ENCODE measurements at places on chromosomes 6 and 20.

GRCh38 chr20:49430320-49430719 is 52.1 kb downstream of the KCNB1 start:
- DNase-seq, result no peak

DNA sequence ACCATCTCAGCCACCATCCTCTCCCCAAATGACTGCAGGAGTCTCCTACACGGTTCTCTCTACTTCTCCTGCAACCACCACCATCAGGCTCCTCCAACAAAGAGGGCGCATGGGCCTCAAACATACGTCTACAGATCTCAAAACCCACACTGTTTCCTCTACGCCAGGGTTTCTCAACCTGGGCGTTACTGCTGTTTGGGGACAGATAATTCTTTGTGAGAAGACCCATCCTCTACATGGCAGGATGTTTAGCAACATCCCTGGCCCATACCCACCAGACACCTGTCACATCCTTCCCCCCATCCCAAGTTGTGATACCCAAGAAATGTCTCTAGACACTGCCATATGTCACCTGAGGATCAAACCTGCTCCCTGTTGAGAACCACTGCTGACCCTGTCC is 45.0 kb downstream of the ELMO2 start:
- no peak for DNase-seq

GRCh38 chr6:142934599-142934998 is 10.4 kb downstream of the HIVEP2 start:
- DNase-seq, result no peak

GRCh38 chr20:34701405-34702085 is 2.6 kb upstream of the TP53INP2 start:
- DNase-seq, result peak; percentile 49

- DNase-seq, result no peak
Observed at GRCh38 chr6:160132776-160133338, 11.2 kb downstream of the SLC22A1 start.

DNA sequence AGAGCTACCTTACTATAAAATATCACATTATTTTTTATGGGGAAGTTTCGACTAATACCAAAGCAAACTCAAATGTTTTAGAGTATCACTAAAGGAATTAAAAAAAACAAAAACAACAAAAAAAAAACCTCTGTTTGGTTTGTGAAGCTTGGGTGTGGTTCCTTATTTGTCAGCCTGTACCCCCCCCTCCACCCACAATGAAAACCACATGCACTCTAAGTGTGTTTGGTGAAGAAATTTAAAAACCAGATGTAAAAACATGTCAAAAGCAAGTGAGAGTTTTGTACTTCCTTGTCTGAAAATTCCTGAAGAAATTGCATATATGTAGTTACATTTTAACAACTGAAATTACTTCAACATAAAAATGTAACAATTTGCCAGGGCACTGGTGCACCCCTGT is 3.1 kb downstream of the STK38 start:
- DNase-seq, result no peak

GRCh38 chr20:14830466-14830865 is 493.1 kb upstream of the FLRT3 start:
- DNase-seq, result peak; percentile 3

DNA sequence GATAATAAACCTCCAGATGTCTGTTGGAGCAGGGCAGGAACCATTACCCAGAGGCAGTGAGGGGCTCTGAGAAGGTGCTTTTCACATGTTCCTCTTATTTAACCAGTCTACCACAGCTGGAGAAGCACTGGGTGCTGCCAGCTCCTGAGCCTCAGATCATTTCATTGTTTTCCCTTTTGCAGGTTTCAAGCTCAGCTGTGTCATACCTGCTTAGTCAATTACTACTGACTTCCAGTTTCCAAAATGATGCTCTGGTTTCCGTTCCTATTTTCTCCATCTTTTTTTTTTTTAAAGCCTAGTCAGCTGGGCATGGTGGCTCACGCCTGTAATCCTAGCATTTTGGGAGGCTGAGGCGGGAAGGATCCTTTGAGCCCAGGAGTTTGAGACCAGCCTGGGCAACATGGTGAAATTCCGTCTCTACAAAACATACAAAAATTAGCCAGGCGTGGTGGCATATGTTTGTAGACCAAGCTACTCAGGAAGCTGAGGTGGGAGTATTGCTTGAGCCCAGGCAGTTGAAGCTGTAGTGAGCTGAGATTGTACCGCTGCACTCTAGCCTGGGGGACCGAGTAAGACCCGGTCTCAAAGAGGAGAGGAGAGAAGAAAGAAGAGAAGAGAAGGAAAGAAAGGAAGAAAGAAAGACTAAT is 6.7 kb downstream of the FLOT1 start:
- DNase-seq, result no peak

DNA sequence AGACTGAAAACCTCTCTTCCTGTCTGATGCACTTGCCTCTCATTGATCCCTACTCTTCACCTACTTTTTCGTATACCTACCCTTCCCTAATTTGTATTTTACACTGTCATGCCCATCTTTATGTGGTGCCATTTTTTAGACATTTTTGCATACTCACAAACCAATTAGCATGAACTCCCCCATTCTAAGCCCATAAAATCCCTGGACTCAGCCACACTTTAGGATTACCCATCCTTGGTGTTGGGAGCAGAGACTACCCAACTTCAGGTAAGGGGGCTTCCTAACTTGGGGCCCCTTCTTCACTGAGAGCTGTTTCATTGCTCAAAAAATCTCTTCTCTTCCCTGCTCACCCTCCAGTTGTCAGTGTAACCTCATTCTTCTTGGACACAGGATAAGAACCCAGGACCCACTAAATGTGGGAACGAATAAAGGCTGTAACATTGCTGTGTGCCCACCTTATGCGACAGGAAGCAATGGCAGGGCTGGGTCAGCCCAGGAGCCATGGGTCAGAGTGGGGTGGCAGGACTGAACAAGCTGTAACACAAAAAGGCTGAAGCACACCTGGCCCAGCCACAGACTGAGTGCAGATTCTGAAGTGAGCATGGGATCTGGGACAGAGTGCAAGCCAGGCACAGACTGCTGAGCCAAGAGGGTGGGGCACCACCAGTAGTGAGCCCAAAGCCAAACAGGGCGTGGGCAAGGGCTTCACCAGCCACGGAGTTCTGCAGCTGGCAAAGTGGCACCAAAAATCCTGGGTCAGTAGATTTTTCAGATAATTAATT is 789.1 kb upstream of the HS3ST5 start:
- DNase-seq, result no peak

DNA sequence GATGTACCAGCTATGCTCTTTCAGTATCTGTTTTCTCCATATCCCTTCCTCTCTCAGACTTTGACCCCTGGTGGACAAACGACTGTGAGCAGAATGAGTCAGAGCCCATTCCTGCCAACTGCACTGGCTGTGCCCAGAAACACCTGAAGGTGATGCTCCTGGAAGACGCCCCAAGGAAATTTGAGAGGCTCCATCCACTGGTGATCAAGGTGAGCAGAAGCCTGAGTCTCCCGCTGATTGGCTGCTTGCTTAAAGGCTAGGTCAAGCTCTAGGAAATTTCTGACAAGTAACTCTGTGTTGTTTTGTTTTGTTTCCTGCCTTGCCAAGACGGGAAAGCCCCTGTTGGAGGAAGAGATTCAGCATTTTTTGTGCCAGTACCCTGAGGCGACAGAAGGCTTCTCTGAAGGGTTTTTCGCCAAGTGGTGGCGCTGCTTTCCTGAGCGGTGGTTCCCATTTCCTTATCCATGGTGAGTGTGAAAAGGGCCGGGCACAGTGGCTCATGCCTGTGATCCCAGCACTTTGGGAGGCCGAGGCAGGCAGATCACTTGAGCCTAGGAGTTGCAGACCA is 28.6 kb downstream of the C6orf89 start:
- no peak for DNase-seq

DNA sequence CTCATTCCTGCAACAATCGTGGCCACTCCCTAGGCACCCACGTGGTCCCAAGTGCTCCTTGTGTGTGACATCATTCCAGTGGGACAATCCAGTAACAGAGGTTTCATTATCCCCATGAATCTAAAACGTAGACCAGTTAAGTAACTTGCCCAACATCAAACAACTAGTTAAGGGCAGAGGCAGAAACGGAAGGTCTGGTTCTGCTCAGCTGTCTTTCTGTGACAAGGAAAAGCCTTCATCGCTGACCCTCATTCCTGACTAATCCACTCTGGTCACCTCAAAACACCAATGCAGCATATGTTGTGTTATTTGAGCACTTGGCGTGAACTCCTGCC is 261.4 kb upstream of the JARID2 start:
- peak; percentile 86 for DNase-seq

GRCh38 chr6:35751594-35751993 is 14.8 kb downstream of the ARMC12 start:
- no peak for DNase-seq
